Muscle of arm (tissue), 14 donors: ENCODE measurements at places on chromosomes 12 and 14. TPM values are rescaled to one million over a fixed set of nuclear protein-coding genes. Genes with fewer than 3 reads are reported as not detected.

CPNE6 gene
- polyA plus RNA-seq = 0.08 TPM

DNA sequence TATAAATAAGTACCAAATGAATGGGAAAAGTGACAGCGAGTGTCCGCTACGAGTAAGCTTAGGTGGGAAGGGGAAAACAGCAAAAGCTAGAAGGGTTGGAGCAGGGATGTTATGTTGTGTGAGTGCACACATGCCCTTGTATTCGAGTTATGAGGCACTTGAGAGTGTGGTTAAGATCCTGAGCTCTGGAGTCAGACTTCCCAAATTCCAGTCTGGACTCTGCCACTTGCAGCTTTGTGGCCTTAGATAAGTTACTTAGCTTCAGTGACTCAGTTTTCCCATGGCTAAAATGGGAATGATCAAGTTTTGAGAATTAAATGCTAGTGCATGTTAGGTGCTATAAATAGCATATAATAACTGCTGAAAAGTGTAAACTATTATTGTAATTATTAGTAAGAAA, 44.9 kb downstream of the KTN1 start:
- no peak for DNase-seq

GRCh38 chr12:125124320-125124966, 59.2 kb downstream of the AACS start:
- DNase-seq = no peak

DNA sequence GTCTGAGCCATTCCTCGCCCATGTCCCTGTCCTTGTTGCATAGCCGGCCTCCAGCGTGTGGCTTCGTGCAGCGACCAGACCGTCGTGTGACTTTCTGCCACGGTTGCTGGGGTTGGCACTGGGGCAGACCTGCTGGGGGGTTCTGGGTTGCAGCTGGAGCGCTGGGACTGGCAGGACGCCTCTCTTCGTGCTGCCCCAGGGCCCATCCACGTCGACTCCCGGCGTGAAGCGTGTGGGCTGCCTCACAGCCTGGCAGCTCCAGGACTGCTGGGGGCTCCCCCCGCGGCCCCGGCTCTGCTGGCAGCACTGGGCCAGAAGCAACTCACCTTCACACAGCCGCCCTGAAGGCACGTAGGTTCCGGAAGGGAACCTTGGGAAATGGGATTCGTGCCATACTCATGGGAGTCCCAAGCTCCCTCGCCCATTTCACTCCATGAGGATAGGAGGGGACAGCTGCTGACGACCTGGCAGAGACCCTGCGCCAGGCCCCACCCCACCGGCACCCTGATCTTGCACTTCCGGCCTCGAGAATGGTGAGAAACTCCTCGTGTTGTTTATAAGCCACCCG, 51.9 kb downstream of the GALNT9 start:
- DNase-seq = no peak

DNA sequence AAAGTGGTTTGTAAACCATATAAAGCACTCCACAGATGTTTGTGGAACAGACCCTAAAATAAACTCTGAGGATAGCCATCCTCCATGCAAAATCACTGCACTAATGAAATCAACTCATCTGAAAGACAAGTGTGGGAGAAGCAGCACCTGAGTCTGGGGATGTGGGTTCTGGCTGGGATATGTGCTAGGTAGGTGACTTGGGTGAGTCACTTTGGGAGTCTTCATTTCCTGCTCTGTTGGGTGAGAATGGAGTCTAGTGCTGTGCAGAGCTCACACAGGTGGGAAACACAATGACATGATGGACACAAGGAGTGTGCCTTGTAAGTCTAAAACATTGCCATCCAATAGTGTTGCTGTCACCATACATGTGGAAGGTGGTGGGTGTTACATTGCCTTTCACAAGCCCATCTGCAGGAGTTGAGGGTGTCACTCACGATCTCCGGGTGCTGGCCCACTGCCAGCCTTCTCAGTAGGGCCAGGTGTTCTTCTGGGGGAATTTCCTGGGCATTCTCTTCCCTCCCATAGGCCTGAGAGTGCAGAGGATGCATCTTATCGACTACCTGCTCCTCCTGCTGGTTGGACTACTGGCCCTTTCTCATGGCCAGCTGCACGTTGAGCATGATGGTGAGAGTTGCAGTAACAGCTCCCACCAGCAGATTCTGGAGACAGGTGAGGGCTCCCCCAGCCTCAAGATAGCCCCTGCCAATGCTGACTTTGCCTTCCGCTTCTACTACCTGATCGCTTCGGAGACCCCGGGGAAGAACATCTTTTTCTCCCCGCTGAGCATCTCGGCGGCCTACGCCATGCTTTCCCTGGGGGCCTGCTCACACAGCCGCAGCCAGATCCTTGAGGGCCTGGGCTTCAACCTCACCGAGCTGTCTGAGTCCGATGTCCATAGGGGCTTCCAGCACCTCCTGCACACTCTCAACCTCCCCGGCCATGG, 2.0 kb downstream of the SERPINA4 start:
- DNase-seq = no peak
